ENCODE measurements at places on chromosomes 5 and 9.

GRCh38 chr9:127921557-127922120, 4.8 kb upstream of the ST6GALNAC4 start:
- DNase-seq = peak; percentile 70

DNA sequence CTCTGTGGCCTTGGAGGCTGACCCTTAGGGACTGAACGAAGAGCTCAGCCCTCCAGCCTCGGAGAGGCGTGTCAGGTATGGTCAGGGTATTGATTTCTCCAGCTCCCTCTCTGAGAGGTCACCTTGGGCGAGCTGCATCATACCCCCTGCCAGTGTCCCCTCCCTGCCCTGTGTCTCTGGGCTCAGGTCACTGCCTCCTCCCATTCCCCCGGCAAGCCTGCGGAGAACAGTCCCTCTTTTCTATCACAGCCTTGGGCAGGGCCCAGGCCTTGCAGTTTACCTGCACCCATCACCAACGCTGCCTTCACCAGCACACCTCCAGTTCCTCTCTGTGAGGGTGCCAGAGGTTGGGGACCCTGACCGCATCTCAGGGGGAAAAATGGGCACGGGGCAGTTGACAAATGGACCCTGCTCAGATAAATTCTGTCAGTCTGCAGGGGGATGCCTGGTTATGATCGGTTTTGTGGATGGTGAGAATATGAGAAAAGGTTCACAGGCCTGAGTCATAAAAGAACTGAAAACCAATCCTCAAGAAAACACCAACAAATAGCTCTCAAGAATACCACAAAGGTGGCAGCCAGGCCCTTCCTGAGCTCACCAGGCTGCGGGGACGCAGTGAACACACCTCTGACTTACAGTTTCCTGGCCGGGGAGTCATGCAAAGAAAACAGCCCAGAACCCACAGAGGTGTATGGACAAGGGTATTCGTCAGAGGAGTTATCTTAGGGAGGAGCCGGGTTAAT, 24.7 kb upstream of the RXRA start:
- DNase-seq = peak; percentile 33

GRCh38 chr9:107969727-107970126, 480.2 kb upstream of the KLF4 start:
- no peak for DNase-seq

- DNase-seq = no peak
Measured at GRCh38 chr9:91241909-91242308, 119.8 kb downstream of the AUH start.

DNA sequence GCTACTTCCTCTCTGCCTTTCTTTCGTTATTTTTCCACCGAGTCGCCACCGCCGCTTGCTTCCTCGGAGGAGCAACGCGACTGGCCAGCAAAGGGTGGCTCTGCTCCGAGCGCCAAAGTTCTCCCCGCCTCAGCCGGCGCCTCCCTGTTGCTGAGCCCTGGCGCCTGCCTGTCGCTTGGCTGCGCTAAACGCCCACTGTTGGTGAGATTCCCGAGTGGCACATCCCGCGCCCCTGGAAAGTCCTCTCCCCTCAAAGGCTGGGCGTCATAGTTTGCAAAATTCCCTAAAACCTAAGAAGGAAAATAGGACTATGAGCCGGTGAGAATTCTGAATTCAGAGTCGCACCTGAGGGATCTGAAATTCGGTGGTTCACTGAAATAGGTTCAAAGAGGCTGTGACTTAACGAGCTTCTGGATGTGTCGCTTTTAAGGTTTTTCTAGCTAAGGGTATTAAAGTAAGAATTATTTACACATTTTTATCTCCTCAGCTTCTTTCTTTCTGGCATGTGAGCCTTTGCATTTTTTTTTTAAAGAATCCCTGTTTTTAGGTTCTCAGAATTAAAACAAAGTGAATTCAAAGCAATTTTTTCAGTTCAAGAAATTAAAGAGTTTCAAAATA, at the start of gene GRIN3A:
GRIN3A (minus strand) TSS at position 82 of the 618 bp plus-strand sequence. CDS start 668 bp downstream, outside the sequence.
- DNase-seq = no peak

DNA sequence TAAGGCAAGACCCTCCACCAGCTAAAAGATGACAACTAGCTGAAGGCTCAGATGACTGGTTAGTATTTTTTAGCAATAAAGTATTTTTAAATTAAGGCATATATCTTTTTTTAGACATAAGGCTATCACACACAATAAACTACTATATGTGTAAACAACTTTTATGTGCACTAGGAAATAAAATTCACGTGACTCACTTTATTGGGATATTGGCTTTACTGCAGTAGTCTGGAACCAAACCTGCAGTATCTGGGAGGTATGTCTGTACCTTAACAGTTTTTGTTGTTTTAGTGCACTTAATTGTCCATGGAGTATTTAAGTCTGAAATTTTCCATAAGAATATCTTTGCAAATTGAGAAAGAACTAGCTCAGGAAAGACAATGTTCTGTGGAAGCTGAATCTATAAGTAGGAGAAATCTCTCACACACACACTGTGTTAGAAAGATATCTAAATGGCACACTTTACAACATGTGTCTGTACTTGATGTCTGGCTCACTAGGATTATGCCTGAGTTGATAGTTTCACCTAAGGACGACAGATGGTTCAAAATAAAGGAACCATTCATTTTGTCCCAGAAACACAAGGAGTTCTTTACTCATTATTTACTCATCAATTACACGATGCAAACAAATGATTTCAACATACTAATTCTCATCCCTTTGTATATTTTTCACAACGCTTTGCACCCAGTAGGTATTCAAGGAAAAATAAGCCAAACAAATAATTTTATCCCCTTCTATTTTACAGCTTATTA, 4.6 kb downstream of the RAPGEF6 start:
- no peak for DNase-seq

DNA sequence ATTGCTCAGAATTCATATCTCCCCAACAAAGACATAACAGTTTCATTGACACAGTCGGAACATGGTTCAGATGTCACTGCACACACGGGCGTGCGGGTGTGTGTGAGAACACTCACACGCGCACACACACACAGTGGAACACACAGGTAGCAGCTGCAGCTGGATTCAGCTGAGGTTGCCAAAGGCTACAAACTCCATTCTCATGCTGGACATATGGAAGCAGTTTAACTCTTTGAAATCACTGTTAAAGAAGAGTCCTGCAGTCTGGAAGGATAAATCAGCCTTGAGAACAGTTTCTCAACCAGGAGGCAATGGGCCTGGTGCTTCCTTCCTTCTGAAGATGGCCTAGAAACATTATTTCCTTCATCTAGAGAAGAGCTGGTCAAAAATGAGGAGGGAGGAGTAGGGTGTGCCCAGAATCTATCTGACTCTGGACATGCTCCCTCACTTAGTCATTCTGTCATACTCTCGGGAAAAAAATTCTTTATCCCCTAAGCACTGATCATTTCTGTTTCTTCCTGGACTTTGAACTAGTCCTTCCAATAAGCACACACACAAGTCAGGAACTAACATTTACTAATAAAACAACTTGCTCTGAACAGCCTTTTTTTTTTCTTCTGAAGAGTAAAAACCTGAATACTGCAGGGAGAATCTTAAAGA, 160.6 kb downstream of the ZDHHC21 start:
- DNase-seq = no peak

- no peak for DNase-seq
Measured at GRCh38 chr5:133635051-133635450, 22.7 kb upstream of the FSTL4 start.

DNA sequence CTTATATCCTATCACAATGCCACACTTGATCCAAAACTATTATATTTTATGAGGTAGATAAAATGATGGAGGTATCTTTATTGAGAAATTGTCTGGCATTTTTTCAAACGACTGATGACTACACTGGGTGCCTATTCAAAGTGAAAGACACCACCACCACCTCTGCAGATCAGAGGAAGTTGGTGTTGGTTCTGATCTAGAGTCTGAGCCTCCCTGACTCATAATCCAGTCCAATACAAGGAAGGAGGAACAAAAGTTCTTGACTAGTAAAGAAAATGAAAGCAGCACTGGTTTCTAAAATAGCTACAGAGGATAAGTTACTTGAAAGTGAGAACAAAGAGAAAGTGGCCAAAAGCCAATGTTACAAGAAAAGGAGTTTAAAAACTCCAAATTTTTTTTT, 139.9 kb downstream of the RFX3 start:
- peak; percentile 7 for DNase-seq

- no peak for DNase-seq
Measured at GRCh38 chr9:85200726-85201404, 531.3 kb downstream of the NTRK2 start.

- DNase-seq = peak; percentile 100
Measured at GRCh38 chr9:94726495-94727191, at the start of gene AOPEP. AOPEP (plus strand) TSS chr9:94726699; CDS start chr9:94759784, 33,085 bp downstream.

DNA sequence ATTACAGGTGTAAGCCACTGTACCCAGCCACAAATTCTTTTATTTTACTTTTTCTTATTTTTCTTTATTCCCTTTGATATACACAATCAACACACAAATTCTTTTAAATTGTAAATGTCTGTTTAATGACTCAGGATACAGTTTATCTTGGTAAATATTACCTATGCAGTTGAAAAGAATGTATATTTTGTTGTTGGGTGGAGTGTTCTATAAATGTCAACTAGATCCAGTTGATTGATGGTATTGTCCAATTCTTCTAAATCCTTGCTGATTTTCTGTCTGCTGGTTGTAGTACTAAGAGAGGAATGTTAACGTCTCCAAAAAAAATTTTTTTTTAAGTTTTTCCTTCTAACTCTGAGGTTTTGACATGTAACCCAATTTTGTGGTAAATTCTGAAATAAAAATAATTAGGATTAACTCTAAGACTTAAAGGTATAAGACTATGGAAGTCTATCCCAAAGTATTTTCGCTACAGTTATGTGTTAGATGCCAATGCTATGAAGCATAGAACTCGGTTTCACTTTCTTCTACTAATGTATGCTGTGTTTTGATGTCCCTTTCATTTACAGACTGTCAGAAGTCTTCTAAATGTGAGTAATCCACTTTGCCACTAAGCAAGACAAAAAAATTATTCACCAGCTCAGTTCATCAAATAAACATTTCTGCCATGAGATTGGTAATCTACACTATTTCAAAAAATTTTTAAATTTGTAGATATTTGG, 720.2 kb upstream of the C9orf72 start:
- DNase-seq = no peak

DNA sequence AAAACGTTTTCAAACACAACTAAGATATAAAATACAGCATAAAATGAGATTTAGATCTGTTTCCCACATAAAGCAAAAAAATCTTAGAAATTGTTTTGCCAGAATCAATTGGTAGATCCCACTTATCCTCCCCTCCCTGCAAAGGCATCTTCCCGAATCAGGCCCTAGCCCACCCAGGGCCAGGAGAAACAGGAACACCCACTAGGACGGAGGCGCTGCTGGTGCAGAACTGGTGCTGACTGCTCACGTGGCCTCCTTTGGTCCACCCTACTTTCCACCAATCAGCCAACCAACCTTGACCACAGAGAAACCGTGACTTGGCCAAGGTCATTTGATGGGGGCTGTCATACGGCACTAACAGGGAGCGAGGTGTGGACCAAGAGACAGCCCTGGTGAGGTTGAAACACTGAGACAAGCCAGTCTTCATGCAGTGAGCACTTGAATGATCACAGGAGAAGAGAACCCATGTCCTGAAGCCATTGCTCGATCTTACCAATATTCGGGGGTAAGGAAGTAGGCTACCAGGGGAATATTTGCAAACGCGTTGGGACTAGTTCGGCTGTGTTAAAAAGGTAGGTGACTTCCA, 5.2 kb downstream of the SURF2 start:
- DNase-seq = no peak

- DNase-seq = no peak
Measured at GRCh38 chr5:130102375-130102774, 198.1 kb downstream of the CHSY3 start.

DNA sequence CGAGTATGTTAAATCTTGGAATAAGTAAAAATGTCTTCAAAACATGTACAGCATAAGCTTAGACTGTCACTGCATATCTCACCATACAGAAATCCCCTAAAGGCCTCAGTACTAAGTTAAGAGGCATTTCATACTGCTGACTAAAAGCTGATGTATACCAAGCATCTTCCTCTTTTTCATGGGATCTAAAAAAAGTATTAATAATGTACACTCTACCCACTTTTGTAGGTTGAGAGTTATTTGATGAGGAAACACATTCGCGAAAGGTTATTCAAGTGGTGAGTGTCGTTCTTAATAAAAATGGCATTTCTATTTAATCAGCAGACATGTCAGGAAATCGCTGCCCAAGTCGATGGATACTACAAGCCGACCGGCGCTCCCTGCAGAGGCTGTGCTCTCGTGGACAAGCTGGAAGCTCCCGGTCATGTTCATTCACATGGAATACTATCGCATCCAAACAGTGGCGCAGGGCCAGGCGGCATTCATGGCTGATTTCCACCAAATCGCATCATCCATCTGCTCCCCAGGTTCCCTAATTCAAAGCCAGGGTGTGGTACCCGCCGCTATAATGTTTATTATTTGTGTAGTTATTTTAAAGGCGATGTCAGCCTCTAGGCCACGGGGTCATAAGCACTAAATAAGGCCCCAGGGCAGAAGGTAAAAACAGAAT, 724 bp downstream of the SGTB start:
- no peak for DNase-seq

GRCh38 chr5:52150501-52150900, 637.2 kb upstream of the ITGA1 start:
- DNase-seq = no peak

- no peak for DNase-seq
Measured at GRCh38 chr9:120365386-120365785, 214.6 kb downstream of the CDK5RAP2 start.

DNA sequence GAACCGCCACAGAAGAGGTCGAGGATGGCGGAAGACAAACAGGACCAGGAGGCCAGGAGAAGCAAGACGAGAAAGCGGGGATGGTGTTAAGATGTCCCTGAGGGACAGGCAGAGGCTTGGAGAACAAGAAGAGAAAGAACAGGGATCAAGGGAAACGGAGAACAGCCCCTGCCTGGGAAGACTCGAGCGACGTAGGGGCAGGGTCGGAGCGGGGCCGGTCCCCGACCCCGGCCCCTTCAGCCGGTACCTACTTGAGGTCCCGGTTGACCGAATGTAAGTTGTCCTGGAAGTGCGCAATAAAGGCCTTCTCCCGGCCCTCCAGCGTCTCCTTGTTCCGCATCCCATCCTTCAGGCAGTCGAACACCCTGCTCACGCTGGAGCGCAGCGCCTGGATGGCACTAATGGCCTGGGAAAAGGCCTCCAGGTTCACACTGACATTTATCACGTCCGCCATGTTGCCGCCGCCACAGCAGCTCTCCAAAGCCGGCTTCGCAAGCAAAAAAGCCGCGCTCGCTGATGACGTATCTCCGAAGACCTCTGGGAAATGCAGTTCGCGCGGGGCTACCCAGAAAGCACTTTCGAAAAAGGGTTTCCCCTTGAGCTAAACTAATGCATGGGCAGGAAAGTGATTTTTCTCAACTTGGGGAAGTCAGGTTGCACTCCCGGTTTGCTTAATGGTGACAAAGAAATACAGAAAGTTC, at the start of gene MED27:
MED27 (minus strand) TSS at position 477 of the 701 bp plus-strand sequence; CDS start at position 454, 23 bp downstream.
- peak; percentile 82 for DNase-seq

GRCh38 chr5:29524227-29524626, 1669.3 kb upstream of the CDH6 start:
- no peak for DNase-seq

- no peak for DNase-seq
Measured at GRCh38 chr5:136033848-136034247, 5.1 kb downstream of the TGFBI start.

Data from activated T-helper 1 cell treated with anti-CD3 and anti-CD28 coated beads, Interleukin-2, amount 50 U/mL, for 16 hours (primary cell).